ENCODE measurements at places on chromosomes 12 and 14.

GRCh38 chr14:60396718-60397343 lies 89.0 kb downstream of the C14orf39 start:
- no peak for DNase-seq

GRCh38 chr12:30155001-30155730 lies 371.4 kb upstream of the TMTC1 start:
- DNase-seq, result no peak

- DNase-seq, result no peak
Observed at GRCh38 chr12:48973941-48974673, 2.6 kb upstream of the WNT10B start.

DNA sequence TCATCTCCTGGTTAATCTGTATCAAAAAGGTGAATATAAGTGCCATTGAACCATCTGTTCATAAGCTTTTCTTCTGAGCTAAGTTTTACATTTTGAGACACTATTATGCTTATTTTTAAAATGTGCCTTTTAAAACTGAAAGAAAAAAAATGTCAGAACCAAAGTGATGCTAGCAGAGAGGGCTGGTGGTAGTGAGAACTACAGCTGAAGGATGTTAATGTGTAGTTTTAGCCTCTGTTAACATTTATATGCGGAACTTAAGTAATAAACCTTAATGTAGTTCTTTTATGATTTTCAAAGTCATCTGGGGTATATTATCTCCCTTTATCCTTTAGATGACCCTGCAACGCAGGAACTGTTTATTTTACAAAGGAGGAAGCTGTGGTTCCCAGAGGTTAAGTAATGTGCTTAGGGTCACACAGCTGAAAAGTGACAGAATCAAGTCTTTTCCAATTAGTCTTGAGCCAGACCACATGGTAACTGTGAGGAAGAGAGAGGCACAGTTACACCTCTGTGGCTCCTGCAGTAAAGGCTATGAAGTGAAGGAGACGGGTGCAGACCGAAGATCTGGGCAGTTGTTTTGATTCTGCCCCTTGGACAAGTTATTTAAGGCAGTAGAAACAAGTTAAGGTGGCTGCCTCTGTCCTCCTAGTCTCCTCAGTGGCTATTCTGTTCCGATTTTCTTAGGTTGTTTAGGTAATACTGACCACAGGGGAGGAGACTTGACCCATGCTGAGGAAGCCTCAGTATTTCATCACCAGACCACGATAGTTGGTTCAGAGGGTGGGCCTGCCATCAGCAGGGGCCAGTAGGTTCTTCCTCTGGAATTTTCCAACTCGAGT lies 23.9 kb downstream of the GNG2 start:
- DNase-seq, result no peak

- no peak for DNase-seq
Observed at GRCh38 chr14:35085441-35085840, 36.3 kb downstream of the PPP2R3C start.

All from iPS DF 6.9 (cell line).